Activated CD4-positive, alpha-beta T cell treated with anti-CD3 and anti-CD28 coated beads, Interleukin-2, amount 10 ng/mL, durations not matched to agents 7 days and 5 days (primary cell): ENCODE measurements at places on chromosomes 5 and 9.

GRCh38 chr5:160175438-160176218, 53.7 kb upstream of the FABP6 start:
- DNase-seq = no peak

GRCh38 chr5:151144275-151144674, 13.3 kb downstream of the ANXA6 start:
- no peak for DNase-seq

- DNase-seq = no peak
These were observed 166.3 kb downstream of the C9orf50 start for GRCh38 chr9:129454467-129455067.

GRCh38 chr9:136151214-136151804, 32.6 kb upstream of the TMEM250 start:
- DNase-seq = no peak

DNA sequence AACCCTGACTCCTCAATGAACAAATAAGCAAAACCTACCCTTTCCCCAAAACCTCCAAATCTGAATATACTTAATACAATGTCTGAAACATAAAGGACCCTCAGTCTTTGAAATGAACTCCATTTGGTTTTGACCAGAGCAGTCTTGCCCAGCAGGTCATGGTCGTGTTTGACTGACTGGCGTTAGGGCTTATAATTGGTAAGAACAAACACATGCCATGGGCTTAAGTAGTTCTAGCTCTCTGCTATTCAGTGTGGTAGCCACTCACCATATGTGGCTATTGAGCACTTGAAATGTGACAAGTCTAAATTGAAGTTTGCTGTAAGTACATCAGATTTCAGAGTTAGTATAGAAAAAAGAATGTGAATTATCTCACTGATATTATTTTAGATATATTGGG, 42.1 kb downstream of the LRRTM2 start:
- DNase-seq = no peak

DNA sequence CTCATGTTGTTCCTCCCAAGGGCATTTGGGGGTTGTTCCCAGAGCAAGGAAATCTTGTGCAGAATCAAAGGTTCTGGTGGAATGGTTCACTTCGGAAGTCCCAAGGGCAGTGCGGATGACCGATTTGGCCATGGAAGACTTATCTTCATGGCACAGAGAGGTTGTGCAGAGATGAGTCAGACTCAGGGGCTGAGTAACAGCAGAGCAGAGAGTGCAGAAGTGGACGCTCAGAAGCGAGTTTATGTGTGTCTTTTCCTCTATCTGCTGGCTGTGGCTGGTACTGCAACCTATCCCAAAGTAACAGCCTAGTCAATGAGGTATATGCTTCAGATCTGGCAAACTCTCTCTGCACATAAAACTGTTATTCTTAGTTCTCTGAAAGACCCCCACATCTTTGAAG, 118.1 kb downstream of the DPYSL3 start:
- DNase-seq = no peak

DNA sequence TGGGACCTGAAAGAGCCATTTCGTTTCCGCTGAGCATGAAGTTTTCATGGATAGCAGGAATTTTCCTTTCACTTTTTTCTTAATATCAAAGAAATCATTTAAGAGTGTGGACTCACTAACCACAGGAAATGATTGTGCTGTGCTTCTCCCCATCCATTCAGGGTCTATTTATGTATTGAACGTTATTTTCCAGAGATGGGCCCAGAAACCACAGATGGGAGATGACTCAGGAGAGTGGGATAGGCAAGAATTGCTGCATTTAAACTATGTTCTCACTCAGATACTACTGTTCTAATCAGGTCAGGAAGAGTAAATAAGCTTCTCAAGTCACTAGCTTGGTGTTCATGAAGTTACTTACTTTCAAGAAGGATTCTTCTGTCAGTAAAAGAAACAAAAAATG, 763.8 kb downstream of the DTWD2 start:
- DNase-seq = no peak

DNA sequence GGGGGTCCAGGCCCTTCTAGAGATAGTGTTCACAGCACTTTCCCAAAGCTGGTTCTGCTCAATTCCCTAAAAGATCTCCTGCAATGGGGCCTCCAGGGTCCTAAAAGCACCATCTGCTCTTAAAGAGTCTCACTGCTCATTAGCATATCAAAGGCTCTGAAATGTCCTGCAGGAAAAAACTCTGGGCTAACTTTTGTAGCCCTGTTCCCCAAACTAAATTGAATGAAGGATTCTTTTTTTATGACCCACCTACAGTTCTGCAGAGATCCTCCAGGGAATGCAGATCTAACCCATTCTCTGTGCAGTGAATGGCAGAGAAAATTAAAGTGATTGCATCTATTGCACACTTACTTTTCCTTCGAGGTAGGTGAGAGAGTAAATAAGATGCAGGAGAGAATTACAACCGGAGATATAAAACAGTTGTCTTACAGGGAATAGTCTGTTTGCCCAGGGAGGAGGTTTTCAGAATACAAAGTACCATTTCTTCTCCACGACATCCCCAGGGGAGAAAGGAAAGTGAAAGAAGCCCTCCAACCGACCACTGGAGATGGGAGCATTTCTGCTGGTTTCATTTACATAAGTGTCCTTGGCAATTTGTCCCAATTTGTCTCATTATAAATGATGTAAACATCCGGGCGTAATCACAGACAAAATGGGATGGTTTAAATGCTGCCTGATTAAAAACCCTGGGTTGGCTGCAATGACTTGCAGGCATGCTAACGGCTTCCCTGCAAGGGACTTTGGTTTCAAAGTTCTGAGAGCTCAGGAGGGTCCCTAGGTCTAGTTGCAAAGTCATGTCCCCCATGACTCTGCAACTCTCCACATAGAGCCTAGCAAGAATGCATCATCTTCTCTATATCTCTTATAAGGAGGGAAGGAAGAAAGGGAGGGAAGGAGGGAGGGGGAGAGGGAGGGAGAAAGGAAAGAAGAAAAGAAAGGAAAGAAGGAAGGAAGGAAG, 114.0 kb downstream of the KCNIP1 start:
- DNase-seq = no peak

DNA sequence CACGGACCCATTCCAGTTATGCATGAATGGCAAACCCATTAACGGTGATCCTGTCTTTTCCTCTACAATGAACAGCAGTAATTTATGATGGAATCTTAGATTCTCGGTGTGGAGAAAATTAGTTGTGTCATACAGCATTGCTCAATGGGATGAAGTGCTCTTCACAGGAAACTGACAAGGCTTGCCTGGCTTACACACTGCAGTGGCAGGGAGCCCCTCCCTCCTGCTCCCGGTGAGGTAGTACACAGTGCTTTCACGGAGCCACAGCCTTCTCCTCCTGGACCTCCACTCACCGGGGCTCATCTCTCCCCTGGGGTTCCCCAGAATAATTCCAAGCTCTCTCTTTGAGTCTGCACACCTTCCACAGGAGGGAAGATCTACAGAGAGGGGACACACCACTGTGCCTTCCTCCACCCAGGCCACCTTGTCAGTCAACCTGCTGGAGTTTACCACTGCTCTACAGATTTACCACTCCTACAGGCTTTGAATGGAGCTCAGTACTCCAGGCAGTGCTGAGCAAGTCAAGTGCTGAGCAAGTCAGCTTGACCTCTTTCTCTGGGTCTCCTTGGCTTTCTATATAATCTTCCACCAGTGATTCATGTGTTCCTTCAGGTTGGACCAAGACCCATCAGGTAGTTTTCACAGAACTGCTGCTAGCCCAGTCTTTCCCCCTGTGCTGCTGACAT, 59.1 kb upstream of the TBC1D2 start:
- DNase-seq = no peak

DNA sequence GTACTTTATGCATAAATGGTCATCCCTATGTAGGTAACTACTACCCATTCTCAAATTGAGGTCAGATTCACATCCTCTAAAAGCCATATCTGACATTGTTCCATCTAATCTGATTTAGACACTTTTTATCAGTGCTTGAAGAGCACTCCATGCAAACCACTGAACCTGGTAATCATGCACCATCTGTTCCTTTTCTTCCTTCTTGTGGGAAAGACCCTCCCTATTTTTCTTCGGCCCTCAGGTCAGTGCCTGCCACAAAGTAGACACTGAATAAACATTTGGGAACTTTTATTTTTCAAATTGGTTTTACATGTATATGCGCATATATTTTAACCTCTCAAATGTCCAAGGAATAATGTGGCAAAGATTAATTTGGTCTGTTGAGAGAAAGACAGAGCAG, 26.0 kb upstream of the PDE4D start:
- DNase-seq = no peak

DNA sequence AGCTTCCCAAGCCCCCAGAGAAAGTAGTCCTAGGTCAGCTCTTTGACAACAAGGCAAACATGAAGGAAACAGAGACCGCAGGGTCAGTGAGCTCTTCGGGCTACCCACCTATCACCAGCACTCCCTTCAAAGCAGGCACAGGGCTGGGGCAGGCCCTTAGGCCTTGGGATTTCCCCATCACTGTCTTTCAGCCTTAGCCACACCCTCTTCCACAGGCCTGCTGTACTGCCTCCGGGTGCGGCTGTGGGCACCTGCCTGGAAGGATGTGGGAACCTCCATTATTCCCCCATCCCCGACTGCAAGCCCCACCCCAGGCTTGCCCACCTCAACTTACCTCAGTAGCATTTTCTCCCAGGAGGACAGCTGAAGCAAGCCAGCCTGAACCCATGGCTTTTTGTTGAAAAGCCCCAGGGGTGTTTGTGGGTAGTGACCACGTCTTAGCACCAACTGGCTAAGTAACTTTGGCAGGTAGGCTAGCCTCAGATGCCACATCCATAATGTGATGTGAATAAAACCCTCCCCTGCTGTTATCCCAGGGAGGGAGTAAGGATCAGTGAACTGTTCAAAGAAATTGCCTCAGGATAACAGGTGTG, 100.2 kb downstream of the PIK3R1 start:
- peak; percentile 10 for DNase-seq

DNA sequence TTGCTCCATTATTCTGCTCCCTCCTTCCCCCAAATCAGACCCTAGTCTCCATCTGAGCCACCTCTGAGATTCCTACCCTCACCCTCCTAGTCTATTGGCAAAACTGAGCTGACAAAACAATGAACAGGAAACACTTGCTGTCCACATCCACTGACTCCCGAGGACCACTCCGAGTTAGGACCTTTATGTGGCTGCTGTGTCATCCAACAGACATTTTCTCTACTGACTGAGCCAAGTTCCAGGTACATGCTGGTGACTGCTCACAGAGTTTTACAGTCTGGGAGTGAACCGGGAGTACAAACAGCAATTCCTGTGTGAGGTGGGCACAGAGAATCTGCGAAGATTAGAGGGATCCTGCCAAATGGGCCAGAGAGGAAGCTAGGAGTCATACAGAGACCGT, 39.2 kb downstream of the CFAP90 start:
- DNase-seq = no peak

GRCh38 chr9:129561594-129562281, 59.2 kb downstream of the C9orf50 start:
- DNase-seq = no peak

- DNase-seq = no peak
These were observed 206.2 kb upstream of the EFNA5 start for GRCh38 chr5:107876906-107877305.

DNA sequence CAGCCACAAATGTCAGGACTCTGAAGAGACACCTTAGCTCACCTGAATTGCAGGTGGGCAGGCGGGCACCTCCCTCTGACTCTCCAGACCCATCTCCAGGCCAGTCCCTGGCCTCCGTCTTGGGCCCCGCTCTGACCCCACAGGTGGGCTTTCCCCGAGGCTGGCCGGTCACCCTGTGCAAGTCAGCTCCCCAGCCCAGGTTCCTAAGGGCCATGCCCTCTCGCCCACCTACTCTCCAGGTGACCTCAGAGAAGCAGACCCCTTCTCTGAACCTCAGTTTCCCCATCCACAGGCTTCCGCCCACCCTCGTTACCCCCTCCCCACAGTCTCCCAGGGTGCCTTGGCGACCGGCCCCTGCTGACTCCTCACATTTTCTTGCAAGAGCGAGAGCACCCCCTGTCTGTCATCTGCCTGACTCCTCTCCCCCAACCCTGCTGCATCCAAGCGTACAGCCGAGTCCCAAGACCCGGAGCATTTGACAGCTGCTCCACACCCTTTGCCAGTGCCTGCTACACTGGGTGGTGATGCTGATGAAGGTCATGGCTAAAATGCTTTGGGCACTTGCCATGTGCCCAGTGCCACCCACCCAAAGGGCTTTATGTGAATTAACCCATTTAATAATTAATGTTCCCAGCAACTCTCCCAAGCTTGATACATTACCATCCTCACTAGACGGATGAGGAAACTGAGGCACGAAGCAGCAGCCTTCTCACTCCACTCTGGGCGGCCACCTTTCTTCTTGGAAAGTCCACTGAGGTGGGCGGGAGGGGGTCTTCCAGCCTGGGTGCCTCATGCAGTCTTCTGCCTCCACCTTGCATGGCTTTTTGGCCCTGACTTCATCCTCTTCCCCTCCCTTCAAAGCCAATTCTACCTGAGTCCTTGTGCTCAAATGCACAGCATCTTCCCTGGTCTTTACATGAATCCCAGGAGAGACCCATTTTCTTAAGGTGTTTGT, 51.1 kb upstream of the ORM1 start:
- DNase-seq = no peak
